NCI-H1436 treated with DMSO at 0.1 percent for 48 hours (cell line): ENCODE measurements at places on chromosomes 6 and 20.

DNA sequence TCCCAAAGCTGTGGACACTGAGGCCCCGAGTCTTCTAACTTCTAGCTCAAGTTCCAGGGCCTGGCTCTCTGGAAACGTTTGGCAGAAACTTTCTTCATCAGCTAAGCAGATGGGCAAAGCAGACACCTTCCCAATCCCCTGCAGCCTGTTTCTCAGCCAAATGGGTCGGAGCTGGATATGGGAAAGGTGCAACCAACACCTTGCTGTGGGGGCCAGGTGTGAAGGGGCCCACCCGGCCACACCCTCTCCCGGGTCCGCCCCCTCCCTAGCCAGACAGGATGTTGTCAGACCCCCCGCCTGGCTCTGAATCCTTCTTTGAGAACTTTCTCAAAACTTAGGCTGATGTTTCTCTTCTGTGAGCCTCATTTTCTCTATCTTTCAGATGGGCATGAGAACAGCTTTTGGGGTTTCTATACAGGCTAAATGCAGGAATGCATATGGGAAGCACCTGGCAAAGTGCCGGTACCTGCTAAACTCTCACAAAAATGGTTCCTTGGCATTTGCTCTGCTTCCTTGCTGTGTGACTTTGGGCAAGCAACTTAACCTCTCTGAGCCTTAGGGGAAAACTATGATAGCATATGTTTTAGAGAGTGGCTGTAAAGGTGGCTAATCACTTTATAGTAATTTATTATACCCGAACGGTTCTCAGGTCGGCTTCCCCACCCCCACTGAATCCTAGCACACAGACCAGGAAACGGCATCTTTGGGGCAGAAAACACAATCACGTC is 1.8 kb downstream of the SNAI1 start:
- DNase-seq = no peak

DNA sequence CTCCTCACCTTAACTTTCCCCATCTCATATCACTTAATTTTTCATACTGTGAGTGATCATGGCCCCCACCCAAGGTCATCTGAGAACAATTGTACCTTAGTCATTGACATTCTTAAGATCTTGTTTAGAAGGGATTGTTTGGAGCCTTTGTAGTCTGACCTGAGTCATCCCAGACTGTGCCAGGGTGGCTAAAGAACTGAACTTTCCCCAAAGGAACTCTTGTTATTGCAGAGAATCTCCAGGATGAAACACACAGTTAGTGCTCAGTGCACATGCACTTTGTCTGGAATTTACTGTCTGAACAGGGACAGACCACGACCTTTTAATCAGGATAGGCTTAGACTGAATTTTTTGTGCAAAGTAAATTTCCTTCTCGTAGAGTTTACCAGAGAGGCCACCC is 112.6 kb upstream of the CCN2 start:
- DNase-seq = no peak

- DNase-seq = no peak
These were observed 849.9 kb upstream of the EYS start for GRCh38 chr6:66556936-66557335.

DNA sequence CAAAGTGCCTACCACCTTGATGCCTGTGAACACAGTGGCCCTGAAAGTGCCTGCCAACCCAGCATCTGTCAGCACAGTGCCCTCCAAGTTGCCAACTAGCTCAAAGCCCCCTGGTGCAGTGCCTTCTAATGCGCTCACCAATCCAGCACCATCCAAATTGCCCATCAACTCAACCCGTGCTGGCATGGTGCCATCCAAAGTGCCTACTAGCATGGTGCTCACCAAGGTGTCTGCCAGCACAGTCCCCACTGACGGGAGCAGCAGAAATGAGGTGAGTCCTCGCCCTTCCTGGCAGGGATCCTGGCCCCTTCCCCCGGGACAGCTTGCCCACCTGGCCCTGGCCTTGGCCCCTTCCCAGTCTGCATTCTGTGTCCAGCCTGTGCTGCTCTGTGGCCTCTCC is 17.9 kb downstream of the MAVS start:
- no peak for DNase-seq

GRCh38 chr20:9919271-9920014 is 80.6 kb upstream of the PAK5 start:
- DNase-seq = no peak

DNA sequence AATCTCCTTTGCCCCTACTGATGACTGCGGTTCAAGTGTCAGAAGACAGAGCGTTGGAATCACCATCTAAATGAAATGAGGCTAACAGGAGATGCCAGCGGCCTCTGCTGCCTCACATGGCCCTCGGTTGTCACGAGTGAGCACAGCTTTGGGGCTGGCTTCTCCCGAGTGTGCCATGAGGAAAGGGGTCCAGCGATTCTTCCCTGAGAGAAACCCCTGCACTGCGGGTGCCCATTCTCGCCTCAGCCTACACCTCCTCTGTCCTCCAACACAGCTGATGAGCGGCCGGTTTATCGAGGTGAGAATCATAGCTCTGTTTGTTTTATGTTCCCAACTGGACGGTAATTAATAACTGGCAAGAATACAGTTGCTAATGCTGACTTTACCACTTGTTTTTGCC is 144.7 kb upstream of the RPS6KA2 start:
- no peak for DNase-seq

- DNase-seq = no peak
These were observed 45.8 kb downstream of the HIVEP2 start for GRCh38 chr6:142898927-142899895.

DNA sequence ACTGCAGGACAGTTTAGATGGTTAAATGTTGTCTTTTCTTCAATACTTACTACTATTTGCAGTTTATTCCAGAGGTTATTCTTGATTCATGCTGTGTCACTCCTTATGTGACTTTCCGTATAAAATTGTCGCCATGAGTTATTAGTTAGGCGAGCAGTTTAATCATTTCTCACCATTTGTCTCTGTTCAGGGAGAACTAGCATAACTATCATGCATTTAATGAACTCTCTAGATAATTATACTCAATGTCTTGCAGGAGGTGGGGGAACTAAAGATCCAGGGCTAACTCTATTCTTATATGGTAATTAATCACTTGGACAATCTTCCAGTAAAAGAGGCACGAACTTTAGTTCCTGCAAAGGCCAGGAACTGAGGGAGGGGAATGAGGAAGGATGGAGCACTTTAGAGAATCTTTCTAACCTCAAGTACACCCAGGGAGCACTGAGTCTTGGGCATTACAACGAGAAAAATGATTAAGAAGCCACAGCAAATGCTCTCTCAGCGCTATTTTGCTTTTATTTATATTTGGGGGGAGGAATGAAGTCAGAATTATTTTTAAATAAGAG is 58.3 kb downstream of the IYD start:
- DNase-seq = no peak
